ENCODE measurements at places on chromosomes 5 and 9.

- DNase-seq, result no peak
Measured at GRCh38 chr9:81625969-81626368, 63.4 kb downstream of the TLE1 start.

- DNase-seq, result no peak
Measured at GRCh38 chr9:34987160-34987901, 2.2 kb upstream of the DNAJB5 start.

- DNase-seq, result no peak
Measured at GRCh38 chr5:135151256-135151655, 117.2 kb upstream of the PITX1 start.

DNA sequence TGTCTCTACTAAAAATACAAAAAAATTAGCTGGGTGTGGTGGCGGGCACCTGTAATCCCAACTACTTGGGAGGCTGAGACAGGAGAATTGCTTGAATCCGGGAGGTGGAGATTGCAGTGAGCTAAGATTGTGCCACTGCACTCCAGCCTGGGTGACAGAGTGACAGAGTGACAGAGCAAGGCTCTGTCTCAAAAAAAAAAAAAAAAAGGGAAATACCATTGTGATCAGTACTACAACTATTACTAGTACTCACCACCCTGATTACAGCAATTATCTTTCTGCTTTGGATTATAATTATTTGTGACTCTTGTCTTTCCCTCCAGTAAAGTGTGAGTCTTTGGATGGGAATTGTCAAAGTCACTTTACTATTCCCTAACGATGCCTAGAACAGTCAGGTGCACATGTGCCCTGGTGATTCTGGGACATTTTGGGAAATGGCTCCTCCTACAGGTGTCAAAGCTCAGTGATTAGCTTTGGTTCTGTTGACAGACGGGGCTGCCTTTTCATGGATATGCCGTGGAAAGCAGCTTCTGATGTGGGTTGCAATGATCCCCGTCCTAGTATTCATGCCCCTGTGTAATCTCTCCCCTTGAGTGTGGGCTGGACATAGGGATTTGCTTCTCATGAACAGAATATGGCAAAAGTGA lies 31.8 kb upstream of the FRRS1L start:
- no peak for DNase-seq

DNA sequence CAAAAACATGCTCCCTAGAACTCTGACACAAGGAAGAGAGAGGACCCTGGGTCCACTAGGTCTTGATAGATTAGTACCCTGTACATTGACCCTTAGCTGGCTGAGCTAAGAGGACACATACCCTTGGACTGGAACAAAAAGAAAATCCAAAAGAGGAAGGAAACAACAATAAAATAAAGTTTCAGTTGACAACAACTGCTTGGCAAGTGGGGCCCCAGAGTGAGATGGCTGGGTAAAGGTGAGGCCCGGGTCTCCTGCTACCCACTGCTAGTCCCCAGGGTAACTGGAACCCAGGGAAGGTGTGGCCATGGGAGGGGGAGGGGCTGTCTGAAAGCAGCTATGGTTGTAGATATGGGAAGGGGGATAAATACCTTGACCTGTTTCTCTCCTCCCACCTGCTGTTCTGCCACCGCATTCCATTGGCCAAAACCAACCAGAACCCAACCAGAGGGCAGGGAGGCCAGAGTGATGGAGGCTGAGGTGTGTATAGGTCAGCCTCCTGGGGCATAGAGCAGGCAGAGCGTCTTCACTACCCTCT lies 11.7 kb downstream of the TAL2 start:
- DNase-seq, result peak; percentile 15

GRCh38 chr5:143101121-143101520 lies 302.4 kb downstream of the NR3C1 start:
- DNase-seq, result no peak

DNA sequence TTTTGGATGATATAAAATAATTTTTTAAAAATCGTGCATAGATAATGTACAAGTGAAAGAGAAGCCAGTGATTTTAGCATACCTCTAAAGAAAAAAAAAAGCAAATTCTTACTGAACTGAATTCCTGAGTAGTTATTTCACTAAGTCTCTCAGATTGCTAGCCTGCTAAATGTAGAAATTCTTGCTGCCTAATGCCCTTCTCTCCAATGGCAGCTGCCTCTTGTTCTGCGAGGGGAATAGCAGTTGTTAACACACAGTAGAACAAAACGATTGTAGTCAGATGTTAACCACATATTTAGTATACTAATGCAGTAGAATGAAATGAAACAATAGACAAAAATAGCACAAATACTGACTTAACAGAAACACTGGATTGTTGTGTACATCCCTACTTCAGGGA lies 26.8 kb downstream of the SMAD5 start:
- DNase-seq, result no peak

GRCh38 chr5:138932171-138932810 lies 57.2 kb upstream of the LRRTM2 start:
- no peak for DNase-seq

GRCh38 chr9:89739511-89739910 lies 134.7 kb downstream of the GADD45G start:
- DNase-seq, result no peak

Measured in GDM1 (cell line).